ENCODE measurements at places on chromosomes 5 and 9.

GRCh38 chr5:55173687-55174230, 782 bp upstream of the CDC20B start:
- DNase-seq, result no peak

- no peak for DNase-seq
These were observed 26.5 kb downstream of the HMCN2 start for GRCh38 chr9:130292106-130292505.

GRCh38 chr5:111254613-111255012, 30.4 kb downstream of the CAMK4 start:
- DNase-seq, result peak; percentile 40

GRCh38 chr9:17752021-17752420, 173.2 kb downstream of the SH3GL2 start:
- DNase-seq, result no peak

DNA sequence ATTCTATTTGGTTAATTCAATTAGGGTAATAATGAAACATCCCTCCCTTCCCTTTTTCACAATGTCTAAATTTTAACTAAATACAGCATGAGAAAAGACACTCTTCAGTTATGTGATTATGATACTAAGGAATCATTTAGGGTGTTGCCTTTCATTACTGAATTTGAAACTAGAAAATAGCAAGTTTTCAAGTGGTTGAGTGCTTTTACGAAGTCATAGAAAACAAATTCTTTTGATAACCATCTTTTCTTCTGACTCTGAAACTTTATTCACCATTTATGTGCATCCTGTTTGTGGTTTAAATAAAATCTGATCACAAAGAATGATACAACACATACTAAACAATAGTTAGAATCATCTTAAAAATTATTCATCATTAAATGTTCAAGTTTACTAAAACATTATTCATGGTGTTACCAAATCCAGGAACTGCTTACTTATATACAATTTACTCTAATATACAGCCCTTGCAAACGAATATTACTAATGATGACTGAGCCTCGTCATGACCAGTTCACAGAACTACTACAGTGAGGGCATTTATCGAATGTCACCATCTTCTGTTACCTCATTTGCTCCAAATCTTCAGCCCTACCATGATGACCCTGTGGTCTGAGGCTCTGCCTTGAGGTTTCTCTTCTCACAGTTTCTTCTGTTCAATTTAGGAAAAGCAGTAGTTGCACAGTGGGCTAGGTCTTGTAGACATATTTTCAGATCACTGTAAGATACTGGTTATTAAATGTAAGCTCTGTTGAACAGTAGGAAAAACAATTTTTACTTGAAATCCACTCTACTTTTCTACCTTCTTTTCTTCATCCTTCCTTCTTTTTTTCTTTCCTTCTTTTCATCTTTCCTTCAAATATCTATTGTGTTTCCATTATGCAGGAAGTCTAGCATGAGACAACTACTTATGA, 18.3 kb upstream of the IL9 start:
- DNase-seq, result no peak

- no peak for DNase-seq
These were observed 43.2 kb downstream of the WWC1 start for GRCh38 chr5:168334695-168335094.

GRCh38 chr5:67073045-67073680, 123.4 kb downstream of the CD180 start:
- no peak for DNase-seq

DNA sequence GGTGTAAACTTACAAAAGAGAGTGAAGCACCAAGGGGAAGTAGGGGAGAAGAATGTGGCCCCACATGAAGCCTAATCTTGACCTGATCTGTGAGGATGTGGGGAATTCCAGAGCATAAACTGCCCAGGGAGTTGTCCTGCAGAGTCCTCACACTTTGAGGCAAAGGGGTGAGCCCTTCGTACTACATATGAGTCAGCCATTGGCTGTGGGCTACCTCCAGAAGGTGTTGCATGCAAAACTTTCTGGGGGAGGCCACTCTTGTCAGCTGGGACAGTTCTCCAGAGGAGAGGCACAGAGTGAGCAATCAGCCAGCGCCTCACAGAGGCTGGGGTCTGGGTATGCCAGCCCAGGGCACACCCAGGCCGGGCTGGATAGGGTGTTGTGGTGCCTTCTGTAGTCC, 98.1 kb upstream of the NMUR2 start:
- DNase-seq, result no peak

DNA sequence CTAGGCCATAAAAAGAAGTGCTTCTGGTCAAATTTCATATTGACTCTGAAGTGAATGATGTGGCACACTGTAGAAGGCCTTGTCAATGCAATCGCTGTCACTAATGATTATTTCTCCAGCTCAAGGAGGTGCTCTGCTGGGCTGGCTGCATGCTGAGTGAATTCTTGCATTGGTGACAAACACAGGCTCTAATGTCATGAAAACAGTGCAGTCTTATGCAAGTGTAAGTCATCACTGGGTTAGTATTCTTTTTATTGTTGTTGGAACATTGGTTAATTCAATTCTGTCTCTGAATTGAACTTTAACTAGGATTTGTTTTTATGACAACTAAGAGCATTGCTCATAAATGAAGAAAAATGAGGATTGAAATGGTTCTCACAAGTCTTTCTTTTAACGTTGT, 57.3 kb upstream of the CD180 start:
- no peak for DNase-seq

GRCh38 chr5:158695595-158696330, 404.0 kb downstream of the EBF1 start:
- DNase-seq, result peak; percentile 76

- DNase-seq, result no peak
These were observed 210.2 kb downstream of the FRMD3 start for GRCh38 chr9:83327750-83328622.

DNA sequence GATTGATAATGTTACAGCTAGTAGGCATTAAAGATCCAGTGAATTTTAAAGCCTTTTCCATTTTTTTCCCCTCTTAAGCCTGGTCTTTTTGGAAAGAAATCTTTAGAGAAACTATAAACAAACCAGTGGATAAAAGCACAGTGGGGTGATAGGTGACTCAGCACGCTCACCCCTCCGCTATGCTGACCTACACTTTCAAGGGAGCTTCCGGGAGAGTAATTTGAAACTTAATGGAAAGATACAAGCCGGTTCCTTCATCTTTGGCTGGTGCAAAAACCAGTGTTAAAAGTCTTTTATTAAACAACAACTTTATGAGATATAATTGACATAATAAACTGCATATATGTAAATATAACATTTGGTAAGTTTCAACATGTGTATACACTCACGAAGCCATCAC, 27.0 kb upstream of the ALDOB start:
- DNase-seq, result peak; percentile 48

DNA sequence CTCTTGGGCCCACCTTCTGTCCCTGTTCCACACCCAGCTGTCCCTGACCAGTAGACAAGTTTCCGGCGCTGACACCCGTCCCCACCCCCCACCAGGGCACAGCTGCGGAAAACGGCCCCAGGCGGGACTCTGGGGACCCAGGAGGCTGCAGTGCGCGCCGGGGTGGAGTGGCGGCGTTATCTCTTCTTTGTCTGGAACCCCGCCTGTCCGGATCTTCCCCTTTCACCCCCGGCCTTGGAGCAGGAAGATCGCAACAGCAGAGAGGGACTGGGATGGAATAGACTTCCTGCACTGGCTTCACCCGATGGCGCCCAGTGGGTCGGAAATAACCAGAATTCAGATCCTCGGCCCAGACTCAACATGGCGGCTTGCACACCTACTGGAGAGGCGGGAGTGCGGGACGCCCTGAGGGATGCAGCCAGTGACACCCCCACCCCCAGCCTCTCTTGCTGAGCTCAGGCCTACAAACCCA, 4.7 kb downstream of the PAX5 start:
- no peak for DNase-seq

- DNase-seq, result no peak
These were observed 8.4 kb upstream of the ACOT12 start for GRCh38 chr5:81402192-81402930.

DNA sequence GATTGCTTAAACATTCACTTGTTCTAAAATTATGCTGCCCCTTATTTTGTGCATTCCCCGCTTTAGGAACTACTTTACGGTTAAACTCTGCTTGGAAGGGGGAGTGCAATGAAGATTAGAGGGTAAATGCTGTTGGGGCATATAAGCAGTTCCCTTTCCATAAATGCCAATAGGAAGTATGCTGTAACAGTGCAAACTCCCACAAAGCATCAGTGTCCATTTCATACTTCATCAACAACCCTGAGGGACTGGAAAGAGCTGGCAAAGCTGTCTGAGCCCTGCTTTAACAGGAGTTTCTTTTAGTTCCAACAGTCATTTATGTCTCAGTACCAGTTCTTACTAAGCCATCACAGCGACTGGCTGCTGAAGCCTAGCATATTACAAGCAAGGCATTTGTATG, 1.8 kb downstream of the ACTL7A start:
- DNase-seq, result no peak

GRCh38 chr5:76594107-76594506, 29.1 kb downstream of the F2RL2 start:
- DNase-seq, result no peak

- DNase-seq, result no peak
These were observed 34.2 kb downstream of the CDK7 start for GRCh38 chr5:69268899-69269298.

- DNase-seq, result no peak
These were observed 268.2 kb downstream of the ISL1 start for GRCh38 chr5:51651476-51651875.

GRCh38 chr9:35980289-35981011, 22.5 kb upstream of the OR2S2 start:
- DNase-seq, result no peak

DNA sequence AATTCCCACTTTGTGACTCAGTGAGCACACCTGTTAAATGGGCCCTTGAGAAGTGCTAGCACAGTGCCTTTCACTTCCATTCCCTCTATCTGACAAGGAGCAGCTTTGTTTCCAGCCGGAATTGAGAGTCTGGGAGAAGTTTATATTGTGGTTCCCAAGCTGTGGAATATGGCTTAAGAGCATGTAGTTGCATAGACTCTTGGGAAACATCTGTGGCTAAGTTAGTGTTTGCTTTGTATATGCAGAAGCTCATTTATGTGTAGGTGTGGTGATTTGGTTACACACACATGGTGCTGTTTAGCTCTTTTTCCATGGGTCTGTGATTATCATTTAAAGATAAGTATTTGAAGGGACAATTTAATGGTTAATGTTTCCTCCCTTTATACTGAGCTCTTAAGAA, 110.5 kb upstream of the HMHB1 start:
- DNase-seq, result no peak

DNA sequence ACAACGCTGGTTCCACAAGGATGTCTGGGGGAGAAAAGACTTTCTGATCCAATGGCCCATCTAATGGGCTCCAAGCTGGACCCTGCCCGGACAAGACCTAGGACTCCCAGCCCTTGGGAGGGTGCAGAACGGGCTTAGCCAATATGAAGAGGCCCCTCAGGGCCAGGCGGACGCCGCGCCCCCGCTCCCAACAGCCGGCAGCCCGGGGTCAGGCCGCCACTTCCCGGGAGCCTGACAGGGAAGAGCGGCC, 493 bp downstream of the P4HA2 start:
- DNase-seq, result peak; percentile 74

DNA sequence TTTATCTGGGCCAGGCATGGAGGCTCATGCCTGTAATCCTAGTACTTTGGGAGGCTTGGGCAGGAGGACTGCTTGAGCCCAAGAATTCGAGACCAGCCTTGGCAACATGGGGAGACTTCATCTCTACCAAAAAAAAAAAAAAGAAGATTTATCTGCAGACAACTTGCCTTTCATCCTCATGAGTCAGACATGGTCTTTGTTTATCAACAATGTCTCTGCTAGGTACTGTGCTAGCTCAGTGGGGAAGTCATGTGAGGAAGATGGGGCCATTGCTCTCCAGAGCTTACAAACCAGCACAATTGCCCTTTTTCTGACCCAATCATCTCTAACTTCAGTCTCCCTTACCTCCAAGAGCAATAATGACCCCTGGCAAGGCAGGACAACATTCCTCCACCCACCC, 1.6 kb downstream of the URM1 start:
- no peak for DNase-seq

GRCh38 chr5:171342362-171343111, 33.5 kb downstream of the TLX3 start:
- peak; percentile 86 for DNase-seq

- no peak for DNase-seq
These were observed 24.6 kb upstream of the FBXL7 start for GRCh38 chr5:15475367-15475766.

DNA sequence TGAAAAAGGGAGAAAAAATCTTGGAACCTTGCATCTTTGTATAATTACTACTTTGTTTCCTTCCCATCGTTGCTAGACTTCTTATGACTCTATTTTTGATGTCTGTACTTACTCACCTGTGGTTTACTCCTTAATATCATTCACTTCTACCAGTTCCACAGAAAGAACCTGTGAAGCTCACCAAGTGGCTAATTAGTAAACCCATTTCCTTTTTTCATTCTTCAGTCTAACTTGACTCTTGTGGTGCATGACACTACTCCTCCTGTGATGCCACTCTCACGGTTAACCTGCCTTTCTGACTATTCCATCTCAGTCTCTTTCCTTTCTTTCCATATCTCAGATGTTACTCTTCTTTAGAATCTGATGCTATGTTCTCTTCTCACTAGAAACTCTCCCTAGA, 14.6 kb downstream of the RECK start:
- DNase-seq, result no peak

GRCh38 chr9:109961626-109962025, 181.6 kb downstream of the PALM2AKAP2 start:
- no peak for DNase-seq

DNA sequence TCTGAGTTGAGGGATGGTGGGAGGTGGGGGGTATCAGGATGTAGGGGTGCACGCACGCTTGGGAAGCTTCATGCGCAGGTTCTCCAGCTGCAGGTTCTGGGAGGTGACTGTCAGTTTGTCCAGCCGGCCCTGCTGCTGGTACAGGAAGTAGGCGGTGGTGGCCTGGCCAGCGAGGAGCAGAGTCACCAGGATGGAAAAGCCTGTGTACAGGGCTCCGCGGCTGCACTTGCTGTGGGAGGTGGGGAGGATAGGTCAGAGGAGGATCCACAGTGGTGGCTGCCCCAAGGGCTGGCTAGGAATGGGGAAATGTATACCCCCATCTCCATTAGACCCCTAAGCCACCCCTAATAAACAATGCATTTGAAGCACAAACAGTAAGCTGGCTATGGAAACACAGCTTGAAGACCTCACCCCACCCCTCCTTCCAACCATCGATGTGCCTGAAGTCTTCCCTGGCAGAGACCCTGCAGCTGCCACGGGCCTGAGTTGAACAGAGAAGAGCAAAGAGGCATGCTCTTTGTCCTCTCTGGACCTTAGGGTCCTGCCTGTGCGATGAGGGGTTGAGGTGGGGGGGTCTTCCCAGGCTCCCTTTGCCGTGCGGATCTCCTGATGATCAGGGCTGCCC, 5.5 kb downstream of the CD74 start:
- DNase-seq, result no peak

GRCh38 chr5:17452936-17453335, 45.1 kb upstream of the TAF11L2 start:
- no peak for DNase-seq

DNA sequence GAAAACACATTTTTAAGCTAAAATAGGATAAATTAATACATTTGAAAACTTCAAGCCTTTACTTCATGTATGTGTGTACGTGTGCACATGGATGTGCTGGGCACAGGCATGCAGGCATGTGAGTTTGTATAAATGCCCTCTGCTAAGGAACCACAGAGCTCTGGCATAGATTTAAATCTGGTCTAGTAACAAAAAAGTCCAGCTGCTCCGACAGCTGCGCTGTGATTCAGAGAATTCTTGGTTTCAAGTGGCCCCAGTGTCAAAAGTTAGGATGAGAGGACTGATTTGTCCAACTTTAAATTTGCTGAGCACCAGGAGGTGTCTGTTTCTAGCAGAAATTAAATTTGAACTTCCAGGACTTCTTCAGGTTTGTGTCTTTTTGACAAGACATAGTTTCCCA, 203.7 kb upstream of the TUT7 start:
- DNase-seq, result peak; percentile 81
